ENCODE measurements at places on chromosomes 16 and 17.

DNA sequence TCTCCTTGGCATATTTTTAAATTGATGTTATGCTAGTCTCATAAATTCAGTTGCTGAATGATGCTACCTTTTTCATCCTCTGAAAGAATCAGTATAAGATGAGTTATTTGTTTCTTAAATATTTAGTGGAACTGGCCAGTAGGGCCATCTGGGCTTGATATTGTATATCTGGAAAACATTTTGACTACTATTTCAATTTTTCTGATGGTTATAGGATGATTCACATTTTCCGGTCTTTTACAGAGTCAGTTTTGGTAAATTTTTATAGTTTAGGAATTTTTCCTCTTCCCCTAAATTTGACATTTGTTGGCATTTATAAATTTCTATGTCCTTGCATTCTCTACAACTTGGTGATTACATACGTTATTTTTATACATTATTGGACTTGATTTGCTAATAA, 296.3 kb upstream of the AXIN2 start:
- no peak for DNase-seq

DNA sequence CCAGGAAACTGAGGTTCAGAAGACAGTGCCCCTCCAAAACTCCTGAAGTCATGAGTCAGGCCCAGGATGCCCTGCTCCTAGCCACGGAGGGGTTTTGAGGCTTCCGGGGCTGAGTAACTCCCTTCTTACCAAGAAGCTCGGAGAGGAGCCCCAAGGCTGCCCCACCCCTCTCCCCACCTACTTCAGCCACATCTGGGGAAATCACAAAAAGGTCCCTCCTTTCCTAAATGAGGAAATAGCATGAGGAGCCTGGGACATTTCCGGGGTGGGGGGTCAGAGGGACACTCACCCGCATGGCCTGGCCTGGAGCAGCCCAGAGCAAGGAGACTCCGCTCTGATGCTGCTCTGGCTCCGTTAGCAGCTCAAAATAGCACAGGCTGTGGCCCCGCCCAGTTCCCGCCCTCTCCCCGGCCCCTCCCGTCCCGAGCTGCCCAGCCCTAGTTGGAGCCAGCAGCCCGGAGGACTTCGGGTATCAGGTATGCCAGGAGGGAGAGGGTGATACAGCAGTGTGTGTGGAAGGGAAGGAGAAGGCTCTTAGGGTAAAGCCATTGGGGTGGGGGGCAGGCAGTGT, 40.1 kb downstream of the MYO18A start:
- DNase-seq: peak; percentile 87

DNA sequence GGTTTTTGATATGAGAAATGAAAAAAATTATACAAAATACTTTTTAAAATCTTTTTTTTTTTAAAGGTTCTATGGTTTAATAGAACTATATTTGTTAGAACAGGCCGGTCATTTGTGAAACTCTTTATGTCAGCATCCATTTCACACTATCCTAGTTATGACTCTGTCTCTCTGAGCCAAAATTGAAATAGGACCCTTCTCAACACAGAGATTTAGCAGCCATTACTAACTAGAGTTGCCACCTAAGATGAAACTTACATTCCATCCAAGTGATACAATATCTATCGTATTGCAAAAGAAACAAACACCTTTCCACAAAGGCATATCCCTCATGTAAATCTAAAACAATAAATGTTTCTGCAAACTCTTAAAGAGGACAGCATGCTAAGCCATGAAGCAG, 249.8 kb downstream of the CDH11 start:
- DNase-seq: no peak

GRCh38 chr17:4753392-4753791, 13.7 kb upstream of the CXCL16 start:
- no peak for DNase-seq

- no peak for DNase-seq
Observed at GRCh38 chr17:16473044-16474011, 18.7 kb downstream of the LRRC75A start.

- DNase-seq: no peak
Observed at GRCh38 chr16:64782484-64782883, 339.4 kb downstream of the CDH11 start.

DNA sequence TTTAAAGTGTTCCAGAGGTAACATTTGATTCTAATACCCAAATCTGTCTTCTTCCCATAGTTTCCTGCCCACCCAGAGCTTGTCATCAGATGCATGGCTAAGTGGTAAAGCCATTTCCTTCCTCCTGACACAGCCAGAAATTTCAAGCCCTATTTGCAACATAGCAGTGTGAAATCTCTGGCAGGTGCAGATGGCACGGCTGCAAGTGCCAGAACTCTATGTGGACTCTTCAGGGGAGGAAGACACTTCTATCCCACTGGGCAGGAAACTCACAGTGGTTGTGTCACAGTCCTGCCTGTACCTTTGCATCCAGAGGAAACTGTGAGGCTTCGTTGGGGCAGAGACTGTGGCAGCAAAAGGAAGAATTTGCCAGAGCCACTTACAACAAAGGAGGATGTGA, 13.2 kb downstream of the DYNLRB2 start:
- DNase-seq: no peak

- DNase-seq: no peak
Observed at GRCh38 chr17:77684803-77685798, 273.4 kb upstream of the TNRC6C start.

- DNase-seq: no peak
Observed at GRCh38 chr17:15091825-15092224, 173.3 kb downstream of the PMP22 start.

DNA sequence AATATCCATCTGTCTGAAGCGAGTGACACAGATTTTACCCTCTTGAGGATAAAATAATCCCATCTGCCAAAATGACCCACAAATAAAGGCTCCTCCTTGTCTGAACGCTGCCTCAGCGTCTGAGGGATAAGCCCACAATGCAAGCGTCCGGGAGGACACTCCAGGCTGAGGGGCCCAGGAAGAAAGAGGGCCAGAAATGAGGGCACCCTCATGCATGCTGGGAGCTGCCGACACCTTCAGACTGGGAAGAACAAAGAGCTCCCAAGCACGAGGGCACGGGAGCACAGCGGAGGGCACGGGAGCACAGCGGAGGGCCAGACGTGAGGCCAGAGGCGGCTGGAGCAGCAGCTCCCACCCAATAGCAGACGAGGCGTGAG, 126.9 kb downstream of the ZNF778 start:
- DNase-seq: no peak

DNA sequence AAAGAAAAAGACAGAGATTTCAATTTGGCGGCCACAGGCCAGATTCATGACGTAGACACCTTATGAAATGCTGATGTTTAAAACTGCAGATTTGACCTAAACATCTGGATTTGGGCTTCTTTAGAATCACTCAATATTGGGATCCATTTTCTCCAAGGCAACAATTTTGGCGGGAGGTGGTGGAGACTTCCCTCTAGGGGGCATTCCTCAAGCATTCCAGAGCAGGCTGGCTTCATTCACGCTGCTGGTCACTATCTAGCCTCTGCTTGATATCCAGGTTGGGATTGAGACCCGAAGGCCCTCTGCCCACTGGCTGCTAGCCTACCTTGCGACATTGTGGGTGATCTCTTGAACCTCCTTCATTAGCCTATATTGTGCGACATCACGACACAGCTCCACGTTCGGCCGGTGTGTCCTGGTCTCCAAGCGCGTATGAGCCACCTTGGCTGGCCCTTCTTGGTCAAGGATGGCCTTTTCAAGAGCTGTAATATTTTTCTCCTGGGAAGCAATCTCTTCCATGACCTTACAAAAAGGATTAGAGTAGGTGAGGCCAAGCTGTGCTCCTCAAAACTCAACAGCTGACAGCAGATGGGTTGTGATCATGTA, 24.5 kb downstream of the FBXO39 start:
- DNase-seq: no peak

DNA sequence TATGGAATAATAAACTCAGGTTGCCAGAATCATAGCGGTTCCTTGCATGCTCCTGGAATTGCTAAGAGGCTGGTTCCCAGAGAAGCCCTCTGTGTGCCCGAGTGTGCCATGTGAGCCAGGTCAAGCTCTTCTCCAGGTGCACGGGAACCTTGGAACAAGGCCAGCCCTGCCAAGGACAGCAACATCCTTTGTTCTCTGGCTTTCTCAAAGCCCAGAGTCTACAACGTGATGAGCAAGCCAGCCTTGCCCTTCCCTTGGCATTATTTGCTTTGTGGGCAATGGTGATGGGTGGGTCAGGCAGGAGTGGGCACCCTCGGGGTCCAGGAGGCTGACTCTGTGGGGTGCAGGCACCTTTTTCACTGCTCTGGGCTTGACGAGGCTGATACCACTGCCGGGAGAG, 14.2 kb upstream of the SEC14L1 start:
- DNase-seq: no peak
